ENCODE measurements at places on chromosomes 1 and 21. TPM values are rescaled to one million over a fixed set of nuclear protein-coding genes. Genes with fewer than 3 reads are reported as not detected.

The HEYL gene
- total RNA-seq: 3.5 TPM

The RCSD1 gene
- not detected for total RNA-seq

The KIRREL1 gene
- total RNA-seq: 32.5 TPM

The MIXL1 gene
- total RNA-seq: not detected

The OLFML2B gene
- 1.0 TPM for total RNA-seq

The DARS2 gene
- total RNA-seq: 44.5 TPM

Measured in A549 treated with ZK216348 at 1 μM for 4 hours (cell line).